T-helper 2 cell treated with Interferon-gamma antibody and Interleukin-4, amounts not matched to agents 100 ng/mL and 5 ng/mL, for 36 hours (primary cell): ENCODE measurements at places on chromosomes 13 and 19. TPM values are rescaled to one million over a fixed set of nuclear protein-coding genes. Genes with fewer than 3 reads are reported as not detected.

PRSS57 gene
- total RNA-seq: not detected in 2 replicates

PLEKHF1 gene
- total RNA-seq: 37.0 and 37.4 TPM in 2 replicates

LILRB4 gene
- total RNA-seq: 0.23 and 0.30 TPM in 2 replicates

EXOSC5 gene
- 32.3 and 37.7 TPM in 2 replicates for total RNA-seq

SOX1 gene
- not detected in 2 replicates for total RNA-seq

TOMM40 gene
- 93.5 and 94.2 TPM in 2 replicates for total RNA-seq

PET100 gene
- 129 and 134 TPM in 2 replicates for total RNA-seq

EDNRB gene
- total RNA-seq: not detected in 2 replicates

CXCL17 gene
- total RNA-seq: not detected in 2 replicates

ACP7 gene
- not detected in 2 replicates for total RNA-seq

ZNF792 gene
- total RNA-seq: 13.7 and 14.8 TPM in 2 replicates

MAB21L1 gene
- not detected in 2 replicates for total RNA-seq

FXYD7 gene
- total RNA-seq: 0.70 and 1.9 TPM in 2 replicates

PSG2 gene
- total RNA-seq: not detected in 2 replicates

ZNF331 gene
- total RNA-seq: 14.6 and 16.5 TPM in 2 replicates

ZIC5 gene
- not detected in 2 replicates for total RNA-seq

VAV1 gene
- total RNA-seq: 108 and 114 TPM in 2 replicates

CEACAM6 gene
- not detected in 2 replicates for total RNA-seq

CLDN10 gene
- not detected in 2 replicates for total RNA-seq

TNFSF13B gene
- total RNA-seq: 4.7 and 5.9 TPM in 2 replicates

FCGBP gene
- 7.3 and 7.4 TPM in 2 replicates for total RNA-seq

ZNF549 gene
- total RNA-seq: 6.8 and 7.7 TPM in 2 replicates

EID2B gene
- total RNA-seq: 2.9 and 3.8 TPM in 2 replicates

F2RL3 gene
- total RNA-seq: 0.39 and 0.77 TPM in 2 replicates

NEK5 gene
- 0.05 and 0.09 TPM in 2 replicates for total RNA-seq

SIGLEC14 gene
- total RNA-seq: not detected in 2 replicates

SLITRK1 gene
- not detected in 2 replicates for total RNA-seq

SMIM24 gene
- 1.3 and 1.5 TPM in 2 replicates for total RNA-seq

FREM2 gene
- 0.02 TPM in 2 replicates for total RNA-seq

SLC17A7 gene
- 0.07 and 0.09 TPM in 2 replicates for total RNA-seq

DIRAS1 gene
- 0.23 TPM in 1 of 2 replicates, not detected in the other for total RNA-seq

WASF3 gene
- total RNA-seq: 0.14 and 0.30 TPM in 2 replicates

LRRC8E gene
- total RNA-seq: not detected in 2 replicates

ZNF560 gene
- total RNA-seq: not detected in 2 replicates

DZIP1 gene
- total RNA-seq: 0.11 and 0.39 TPM in 2 replicates

PALM3 gene
- 0.30 TPM in 1 of 2 replicates, not detected in the other for total RNA-seq

EFNA2 gene
- total RNA-seq: not detected in 2 replicates

LAIR1 gene
- 81.2 and 82.9 TPM in 2 replicates for total RNA-seq

CRTC1 gene
- total RNA-seq: 8.2 and 9.4 TPM in 2 replicates

CYSLTR2 gene
- total RNA-seq: 3.3 and 3.7 TPM in 2 replicates

KIR3DL2 gene
- 0.73 and 0.93 TPM in 2 replicates for total RNA-seq

ATXN8OS gene
- total RNA-seq: not detected in 2 replicates

GDF15 gene
- total RNA-seq: 0.32 TPM in 1 of 2 replicates, not detected in the other

PSG6 gene
- not detected in 2 replicates for total RNA-seq

ZNF575 gene
- total RNA-seq: 3.1 and 3.7 TPM in 2 replicates

CDC34 gene
- total RNA-seq: 39.8 and 43.5 TPM in 2 replicates
